Retina (tissue), 1 donor: ENCODE measurements at places on chromosomes 5 and 9.

DNA sequence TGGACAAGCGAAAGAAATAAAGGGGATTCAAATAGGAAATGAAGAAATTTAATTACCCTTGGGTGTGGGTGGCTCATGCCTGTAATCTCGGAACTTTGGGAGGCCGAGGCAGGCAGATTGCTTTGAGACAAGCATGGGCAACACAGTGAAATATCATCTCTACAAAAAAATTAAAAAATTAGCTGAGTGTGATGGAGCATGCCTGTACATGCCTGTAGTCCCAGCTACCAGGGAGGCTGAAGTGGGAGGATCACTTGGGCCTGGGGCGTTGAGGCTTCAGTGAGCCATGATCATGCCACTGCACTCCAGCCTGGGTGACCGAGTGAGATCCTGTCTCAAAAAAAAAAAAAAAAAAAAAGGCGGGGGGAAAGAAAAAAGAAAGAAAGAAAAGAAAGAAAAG lies 4.0 kb upstream of the RCL1 start:
- no peak for DNase-seq

DNA sequence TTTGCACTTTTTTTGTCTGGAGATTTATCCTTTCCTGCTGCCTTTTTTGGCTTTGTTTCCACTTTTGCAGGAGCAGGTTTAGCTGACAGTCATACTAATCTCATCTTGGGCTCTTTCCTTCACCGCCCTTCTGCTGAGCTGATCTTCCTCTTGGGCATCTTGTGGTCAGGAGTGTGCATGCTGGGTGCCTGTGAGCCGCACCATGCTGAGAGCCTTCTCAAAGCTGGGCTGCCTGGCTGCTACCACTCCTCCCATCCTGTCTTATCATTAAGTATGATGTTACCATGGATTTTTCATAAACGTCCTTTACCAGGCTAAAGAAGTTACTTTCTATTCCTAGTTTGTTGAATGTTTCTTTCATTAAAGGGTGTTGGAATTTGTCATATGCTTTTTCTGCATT lies 49.5 kb upstream of the MCCC2 start:
- no peak for DNase-seq

- peak; percentile 86 for DNase-seq
Measured at GRCh38 chr5:72065751-72066255, 41.5 kb upstream of the MAP1B start.

DNA sequence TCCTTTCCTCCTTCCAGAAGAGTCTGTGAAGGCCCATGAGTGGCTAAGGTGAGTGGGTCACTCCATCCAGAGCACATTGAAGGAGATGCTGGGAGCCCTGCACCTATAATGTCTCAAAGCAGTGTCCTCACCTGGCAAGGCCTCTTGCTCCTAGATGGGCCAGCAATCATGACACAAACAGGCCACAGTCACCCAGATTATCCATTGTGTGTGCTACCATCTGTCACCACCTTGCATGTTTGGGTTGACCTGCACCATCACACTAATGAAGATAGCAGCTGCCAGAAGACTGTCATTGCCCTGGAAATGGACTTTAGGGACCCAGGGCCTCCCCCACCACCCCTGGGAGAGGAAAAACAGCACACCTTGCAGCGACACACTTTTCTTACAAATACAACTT lies 69.6 kb downstream of the GABBR2 start:
- DNase-seq, result no peak

DNA sequence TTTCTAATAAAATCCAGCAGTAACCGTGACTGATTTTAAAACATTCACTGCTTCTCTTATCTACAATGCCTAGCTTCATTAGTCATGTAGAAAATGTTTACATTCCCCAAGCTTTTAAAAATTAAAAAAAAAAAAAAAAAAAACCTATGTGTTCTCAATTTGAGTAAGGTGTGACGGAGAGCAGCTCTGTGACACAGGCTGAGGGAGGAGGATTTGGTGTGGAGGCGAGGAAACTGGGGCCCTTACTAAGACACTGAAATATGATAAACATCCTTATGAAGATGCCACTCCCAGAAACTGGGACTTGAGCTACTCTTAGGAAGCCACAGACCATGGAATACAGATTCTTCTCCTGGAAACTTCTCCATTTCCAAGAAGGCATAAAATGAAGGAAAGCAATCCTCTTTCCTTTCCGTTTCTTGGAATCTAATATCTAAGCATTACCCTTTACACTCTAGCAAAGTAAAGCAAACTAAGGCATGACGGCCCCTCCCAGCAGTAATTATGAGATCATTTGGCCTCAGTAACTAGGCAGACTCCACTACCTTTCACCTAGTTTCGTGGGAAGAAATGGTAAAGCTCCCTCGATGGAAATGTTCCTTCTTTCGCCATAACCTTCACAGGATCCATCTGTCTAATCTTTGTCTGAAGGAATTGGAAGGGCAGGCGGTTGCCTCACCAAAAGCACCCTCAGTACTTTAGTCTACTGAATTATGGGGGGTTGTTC lies 23.5 kb downstream of the GRAMD2B start:
- DNase-seq, result no peak
